ENCODE measurements at places on chromosomes 2 and 18.

GRCh38 chr18:11950824-11951223 lies 30.5 kb upstream of the IMPA2 start:
- no peak for DNase-seq

- no peak for DNase-seq
These were observed 215.8 kb upstream of the TRIB2 start for GRCh38 chr2:12500899-12501298.

DNA sequence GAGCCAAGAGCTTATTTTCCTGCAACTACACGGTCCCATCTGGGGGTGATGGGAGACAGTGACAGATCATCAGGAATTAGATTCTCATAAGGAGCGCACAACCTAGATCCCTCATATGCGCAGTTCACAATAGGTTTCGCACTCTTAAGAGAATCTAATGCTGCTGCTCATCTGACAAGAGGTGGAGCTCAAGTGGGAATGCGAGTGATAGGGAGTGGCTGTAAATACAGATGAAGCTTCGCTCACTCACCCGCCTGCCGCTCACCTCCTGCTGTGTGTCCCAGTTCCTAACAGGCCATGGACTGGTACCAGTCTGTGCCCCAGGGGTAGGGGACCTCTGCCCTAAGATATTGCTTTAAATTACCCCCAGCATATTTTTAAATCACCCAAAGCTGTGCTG lies 10.8 kb downstream of the LRRFIP1 start:
- DNase-seq: no peak

DNA sequence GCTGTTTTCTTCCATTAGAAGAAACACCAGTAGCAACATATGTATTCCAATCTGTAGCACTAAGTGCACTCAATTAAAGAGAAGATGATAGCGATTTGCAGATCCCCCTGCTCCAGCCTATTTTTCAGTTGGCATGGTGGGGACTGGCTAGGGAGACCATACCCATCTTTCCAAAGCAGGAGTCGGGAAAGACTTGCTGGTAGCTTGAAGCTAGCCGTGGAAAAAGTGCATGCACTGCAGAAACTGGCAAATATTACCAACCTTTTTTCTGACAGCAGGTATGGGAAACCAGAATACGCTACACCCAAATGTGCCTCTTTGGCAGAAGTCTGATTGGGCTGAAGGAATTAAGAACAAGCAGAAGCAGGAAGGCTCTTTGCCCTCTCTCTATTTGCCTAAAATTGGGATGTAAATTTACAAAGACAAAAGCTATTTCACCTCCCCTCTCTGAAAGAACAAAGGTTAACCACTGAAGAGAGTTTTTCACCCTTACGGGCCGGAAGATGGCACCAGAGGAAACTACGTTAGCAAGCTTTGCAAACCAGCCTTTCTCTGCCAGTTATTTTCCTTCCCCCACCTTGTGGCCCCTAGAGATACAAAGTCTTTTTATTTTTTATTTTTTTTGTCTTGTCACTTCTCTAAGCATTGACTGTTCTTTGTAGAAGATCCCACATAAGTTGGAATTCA lies 273.1 kb downstream of the DLGAP1 start:
- no peak for DNase-seq

- no peak for DNase-seq
These were observed 140.9 kb downstream of the CAPN13 start for GRCh38 chr2:30666266-30666874.

GRCh38 chr2:2714408-2714807 lies 383.3 kb upstream of the MYT1L start:
- no peak for DNase-seq

Measured in right hindlimb (tissue), 1 donor.